ENCODE measurements at places on chromosomes 11 and 22. TPM values are rescaled to one million over a fixed set of nuclear protein-coding genes. Genes with fewer than 3 reads are reported as not detected.

Gene PATZ1
- total RNA-seq: 73.6 TPM

DNA sequence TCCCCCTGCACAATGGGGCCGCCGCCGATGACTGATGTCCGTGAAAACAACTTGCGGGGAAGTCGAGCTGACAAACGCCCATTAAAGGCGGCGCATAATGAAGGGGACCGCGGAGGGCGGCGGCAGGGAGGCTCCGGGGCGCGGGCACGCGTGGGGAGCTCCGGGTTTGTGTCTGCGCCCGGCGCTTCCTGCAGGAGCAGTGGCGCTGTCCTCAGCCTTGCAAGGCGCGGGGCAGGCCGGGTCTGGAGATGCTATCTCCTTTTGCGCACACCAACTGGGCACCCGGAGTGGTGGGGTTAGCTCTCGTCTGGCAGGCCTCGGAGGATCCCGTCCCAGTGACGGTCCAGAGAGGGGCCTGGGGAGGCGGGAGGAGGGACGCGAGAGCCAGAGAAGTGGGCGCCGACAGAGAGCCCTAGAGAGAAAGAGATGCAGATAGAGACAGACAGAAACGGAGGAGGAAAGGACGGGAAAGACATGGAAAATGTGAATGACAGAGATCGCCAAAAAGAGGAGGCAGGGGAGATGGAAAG is 390 bp upstream of the FGF3 start:
- H3K27ac ChIP-seq: no peak overlapping the region
- H3K36me3 ChIP-seq: no peaks in the 10 kb centered on the region
- no peak for DNase-seq
- H3K27me3 ChIP-seq: peaks cover 93% of the 10 kb centered on the region
- no peaks in the 10 kb centered on the region for H3K4me1 ChIP-seq
- no peak overlapping the region for H3K4me3 ChIP-seq

DNA sequence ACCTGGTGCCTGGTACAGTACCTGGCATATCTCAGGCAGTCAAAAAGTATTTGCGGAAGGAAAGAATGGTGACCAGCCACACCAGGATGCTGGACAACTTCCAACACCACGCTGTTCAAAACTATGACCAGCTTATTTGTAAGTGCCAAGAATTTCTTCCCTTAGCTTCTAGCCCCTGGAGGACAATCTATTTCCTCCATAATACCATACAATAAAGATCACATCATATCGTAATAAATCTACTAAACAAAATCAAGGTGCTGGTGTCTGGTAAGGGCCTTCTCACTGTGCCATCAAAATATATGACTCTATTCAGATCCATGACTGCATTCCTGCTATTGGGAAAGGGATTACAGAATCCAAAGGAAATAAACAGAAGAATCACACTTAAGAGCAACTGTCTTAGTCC is 51.5 kb downstream of the ALG9 start:
- H3K36me3 ChIP-seq: peaks cover 13% of the 10 kb centered on the region
- DNase-seq: no peak
- no peak overlapping the region for H3K4me3 ChIP-seq
- peak overlapping the region; percentile 35 for H3K27ac ChIP-seq
- H3K4me1 ChIP-seq: peaks cover 13% of the 10 kb centered on the region

DNA sequence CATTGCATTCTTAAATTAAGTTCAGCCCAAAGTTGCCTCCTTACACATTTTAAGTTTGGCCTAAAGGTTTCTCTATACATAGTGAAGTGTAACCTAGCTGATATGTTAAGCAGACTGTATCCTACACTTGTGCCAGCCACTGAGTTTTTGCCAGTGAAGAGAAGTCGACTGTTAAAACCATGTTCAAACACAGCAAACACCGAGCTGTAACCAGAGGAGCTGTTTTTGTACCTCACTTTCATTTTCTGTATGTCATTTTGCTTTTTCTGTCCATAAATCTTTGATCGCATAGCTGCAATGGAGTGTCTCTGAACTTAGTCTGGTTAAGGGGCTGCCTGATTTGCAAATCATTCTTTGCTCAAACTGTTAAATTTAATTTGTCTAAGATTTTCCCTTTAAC is 403.7 kb downstream of the LUZP2 start:
- no peak overlapping the region for H3K4me3 ChIP-seq
- H3K4me1 ChIP-seq: peaks cover 12% of the 10 kb centered on the region
- H3K27me3 ChIP-seq: no peaks in the 10 kb centered on the region
- peak overlapping the region; percentile 62 for H3K27ac ChIP-seq
- no peaks in the 10 kb centered on the region for H3K36me3 ChIP-seq
- DNase-seq: no peak

DNA sequence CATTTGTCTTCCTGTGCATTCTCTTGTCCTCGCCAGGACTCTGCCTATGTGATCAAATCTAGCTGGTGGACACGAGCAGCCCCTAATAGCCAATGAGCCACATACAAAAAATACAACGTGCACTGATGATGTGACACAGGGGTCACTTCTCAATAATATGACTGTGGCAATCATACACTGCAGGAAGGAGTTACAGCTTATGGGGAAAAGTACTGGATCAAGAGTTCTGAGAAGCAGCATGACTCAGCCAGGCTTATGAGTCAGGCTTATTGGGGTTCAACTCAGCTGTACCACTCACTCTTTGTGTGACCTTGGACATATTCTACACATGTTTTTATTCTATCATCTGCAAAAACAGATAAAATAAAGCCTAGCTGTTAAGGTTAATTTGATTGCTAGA is 889.4 kb upstream of the TENM4 start:
- no peak overlapping the region for H3K4me3 ChIP-seq
- no peak overlapping the region for H3K27ac ChIP-seq
- no peak for DNase-seq
- H3K4me1 ChIP-seq: peaks cover 13% of the 10 kb centered on the region

- DNase-seq: no peak
- H3K4me1 ChIP-seq: peaks cover 9% of the 10 kb centered on the region
- H3K27ac ChIP-seq: no peak overlapping the region
- H3K36me3 ChIP-seq: no peaks in the 10 kb centered on the region
- H3K27me3 ChIP-seq: peaks cover 2% of the 10 kb centered on the region
These were observed 14.2 kb downstream of the LINC01488 start for GRCh38 chr11:69495441-69496201.
